ENCODE measurements at places on chromosomes 2 and 18.

GRCh38 chr2:127044165-127044718 is 62.7 kb downstream of the BIN1 start:
- DNase-seq, result no peak

DNA sequence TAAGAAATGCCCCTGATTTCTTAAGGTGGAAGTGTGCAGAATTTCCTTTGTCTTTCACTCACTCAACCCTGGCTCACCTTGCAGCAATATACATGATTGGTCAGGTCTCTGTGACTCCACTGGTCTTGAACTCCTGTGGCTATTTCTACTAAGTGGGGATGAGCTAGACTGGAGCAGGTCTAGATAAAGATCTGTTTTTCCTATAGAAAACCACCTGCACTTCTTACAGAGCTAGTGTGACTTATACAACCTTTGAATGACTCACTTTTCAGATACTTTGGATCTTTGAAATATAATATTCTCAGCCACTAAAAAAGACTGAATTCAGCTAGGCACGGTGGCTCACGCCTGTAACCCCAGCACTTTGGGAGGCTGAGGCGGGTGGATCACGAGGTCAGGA is 98.5 kb upstream of the KCTD1 start:
- no peak for DNase-seq

GRCh38 chr18:10135302-10135926 is 221.6 kb downstream of the VAPA start:
- DNase-seq, result no peak

DNA sequence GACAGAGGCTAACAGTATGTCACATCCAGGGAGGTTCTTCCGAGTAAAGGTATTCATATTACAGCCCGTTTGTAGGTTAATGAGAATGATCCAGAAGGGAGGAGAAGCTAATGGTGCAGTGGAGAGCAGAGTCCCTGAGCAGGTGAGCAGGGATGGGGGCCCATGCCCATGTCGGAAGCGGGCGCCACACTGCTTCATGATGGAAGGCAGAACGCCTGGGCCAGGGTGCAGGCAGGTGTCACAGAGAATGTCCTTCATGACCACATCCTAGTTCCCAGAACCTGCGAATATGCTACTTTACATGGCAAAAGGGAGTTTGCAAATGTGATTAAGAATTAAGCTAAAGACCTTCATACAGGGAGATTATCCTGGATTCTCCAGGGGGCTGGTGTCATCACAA is 4.0 kb downstream of the HES6 start:
- DNase-seq, result no peak

GRCh38 chr2:63962186-63962585 is 57.0 kb downstream of the VPS54 start:
- DNase-seq, result no peak

DNA sequence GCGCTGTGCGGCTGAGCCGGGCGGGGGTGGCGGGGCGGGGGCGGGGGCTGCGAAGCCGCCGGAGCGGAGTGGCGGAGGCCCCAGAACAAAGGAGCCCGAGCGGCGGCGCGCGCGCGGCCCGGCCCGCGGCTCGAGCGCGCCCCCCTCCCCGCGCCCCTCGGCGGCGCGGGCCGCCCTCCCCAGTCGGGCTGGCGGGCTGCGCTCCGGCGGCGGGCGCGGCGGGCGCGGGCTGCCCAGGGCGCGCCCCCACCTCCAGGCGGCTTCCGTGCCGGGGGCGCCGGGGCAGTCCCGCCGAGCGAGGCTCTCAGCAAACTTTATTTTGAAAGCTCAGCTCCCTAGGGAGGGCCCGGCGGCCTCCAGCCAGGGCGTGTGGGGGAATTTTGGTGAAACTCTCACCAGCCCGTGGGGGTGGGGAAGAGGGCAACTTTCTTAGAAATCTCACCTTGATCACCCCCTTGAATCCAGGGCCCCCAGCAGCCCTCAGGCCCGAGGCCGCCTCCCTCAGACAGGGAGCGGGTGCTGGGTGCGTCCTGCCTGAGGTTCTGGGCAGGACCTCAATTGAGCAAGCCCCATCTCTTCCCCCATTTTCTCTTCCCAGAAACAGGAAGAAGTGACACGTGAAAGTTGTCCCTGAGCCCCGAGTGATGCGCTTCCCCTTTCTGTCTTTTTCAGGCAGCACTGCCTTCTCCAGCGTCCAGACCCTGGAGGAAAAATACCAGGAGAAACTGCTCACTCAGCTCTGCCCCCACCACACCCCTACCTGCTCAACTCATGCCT is 786 bp downstream of the TET3 start:
- no peak for DNase-seq

GRCh38 chr2:157173740-157174184 is 83.7 kb upstream of the GALNT5 start:
- DNase-seq, result no peak

GRCh38 chr2:158936978-158937377 is 31.5 kb upstream of the TANC1 start:
- no peak for DNase-seq

DNA sequence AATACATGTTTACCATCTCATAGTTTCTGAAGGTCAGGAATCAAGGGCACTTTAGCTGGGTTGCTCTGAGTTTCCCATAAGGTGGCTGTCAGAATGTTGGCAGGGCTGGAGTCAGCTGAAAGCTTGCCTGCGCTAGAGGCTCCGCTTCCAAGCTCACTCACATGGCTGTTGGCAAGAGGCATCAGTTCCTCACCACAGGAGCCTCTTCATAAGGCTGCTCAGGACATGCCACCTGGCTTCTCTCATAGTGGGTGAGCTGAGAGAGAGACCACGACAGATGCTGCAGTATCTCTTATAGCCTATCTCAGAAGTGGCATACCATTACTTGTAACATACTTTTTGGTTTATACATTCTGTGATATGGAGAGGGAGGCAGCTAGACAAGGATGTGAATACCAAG is 7.2 kb downstream of the HADHB start:
- DNase-seq, result no peak

- no peak for DNase-seq
Observed at GRCh38 chr2:240387325-240387668, 48.2 kb upstream of the GPC1 start.

DNA sequence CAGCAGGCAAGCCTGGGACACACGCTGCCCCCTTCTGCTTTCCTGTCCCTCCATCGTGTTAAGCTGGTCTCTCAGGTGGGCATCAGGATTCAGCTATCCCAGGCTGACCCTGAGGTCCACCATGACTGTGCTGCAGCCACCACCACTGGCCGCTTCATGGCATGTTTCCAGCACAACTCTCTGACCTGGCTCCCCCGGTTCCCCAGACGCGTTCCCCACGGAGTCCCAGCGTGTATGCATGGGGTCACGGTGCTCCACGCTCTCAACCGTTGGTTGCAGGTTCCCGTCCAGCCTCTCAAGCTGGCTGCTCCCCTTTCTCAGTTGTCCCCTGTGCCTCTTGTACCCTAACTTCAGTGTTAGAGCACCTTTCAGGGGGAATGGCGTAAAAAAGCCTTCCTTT is 20.3 kb downstream of the HPCAL1 start:
- DNase-seq, result no peak

DNA sequence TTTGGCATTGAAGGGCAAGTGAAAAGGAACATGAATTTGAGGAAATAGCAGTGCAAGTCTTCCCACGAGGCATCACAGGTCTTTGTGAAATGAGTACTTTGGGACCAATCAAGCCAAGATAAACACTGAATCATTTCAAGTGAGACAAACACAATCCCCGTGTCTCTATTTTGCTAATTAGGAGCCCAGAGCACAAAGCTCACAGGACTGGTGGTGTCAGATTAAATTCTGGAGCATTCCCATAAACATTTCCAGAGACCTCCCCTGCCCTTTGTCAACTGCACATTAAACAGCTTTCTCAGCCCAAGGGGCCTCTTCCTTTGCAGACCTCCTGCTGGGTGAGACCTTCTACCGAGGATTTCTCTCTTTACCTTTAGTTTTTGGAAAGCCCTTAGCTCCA is 50.7 kb downstream of the DAPL1 start:
- no peak for DNase-seq

GRCh38 chr2:14492920-14493503 is 139.5 kb upstream of the LRATD1 start:
- DNase-seq, result no peak
